ENCODE measurements at places on chromosomes 7 and 10.

DNA sequence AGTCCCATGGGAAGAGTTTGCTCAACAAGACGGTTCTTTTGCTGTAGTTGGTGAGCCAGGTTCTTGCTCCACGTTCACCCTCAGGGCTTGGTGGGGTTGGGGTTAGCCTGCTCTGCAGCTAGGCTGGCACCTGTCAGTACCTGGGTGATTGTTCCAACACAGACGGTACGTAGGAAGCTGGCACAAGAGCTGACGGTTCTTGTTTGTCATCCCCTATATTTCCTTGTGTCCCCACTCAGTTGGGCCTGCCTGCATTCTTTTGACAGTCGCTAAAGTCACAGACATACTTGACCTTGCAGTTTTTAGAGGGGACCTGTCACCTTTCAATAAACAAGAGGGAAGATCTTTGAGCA, 40.2 kb upstream of the SYPL1 start:
- no peak for DNase-seq

- no peak for DNase-seq
Observed at GRCh38 chr10:32538256-32538655, 92.3 kb downstream of the CCDC7 start.

GRCh38 chr7:119886007-119886406, 387.0 kb upstream of the KCND2 start:
- DNase-seq, result no peak

DNA sequence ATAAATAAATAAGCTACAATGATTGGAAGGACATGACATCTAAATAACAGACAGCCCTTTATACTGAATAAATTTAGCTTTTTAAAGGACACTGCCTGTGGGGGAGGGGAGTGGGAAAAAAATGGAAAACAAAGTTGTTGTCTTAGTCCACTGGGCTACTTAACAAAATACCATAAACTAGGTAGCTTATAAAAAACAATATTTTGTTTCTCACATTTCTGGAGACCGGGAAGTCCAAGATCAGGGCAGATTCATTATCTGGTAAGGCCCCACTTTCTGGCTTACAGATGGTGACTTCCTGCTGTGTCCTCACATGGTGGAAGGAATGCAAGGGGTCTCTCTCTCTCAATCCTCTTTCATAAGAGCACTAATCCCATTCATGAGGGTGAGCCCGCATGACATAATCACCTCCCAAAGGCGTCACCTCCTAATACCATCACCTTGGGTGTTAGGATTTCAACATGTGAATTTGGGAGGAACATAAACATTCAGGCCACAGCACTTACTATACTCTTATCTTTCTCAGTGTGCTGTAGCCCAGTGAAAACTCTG, 43.0 kb downstream of the DNAJC12 start:
- no peak for DNase-seq

GRCh38 chr10:10996966-10997620, 20.6 kb upstream of the CELF2 start:
- no peak for DNase-seq

DNA sequence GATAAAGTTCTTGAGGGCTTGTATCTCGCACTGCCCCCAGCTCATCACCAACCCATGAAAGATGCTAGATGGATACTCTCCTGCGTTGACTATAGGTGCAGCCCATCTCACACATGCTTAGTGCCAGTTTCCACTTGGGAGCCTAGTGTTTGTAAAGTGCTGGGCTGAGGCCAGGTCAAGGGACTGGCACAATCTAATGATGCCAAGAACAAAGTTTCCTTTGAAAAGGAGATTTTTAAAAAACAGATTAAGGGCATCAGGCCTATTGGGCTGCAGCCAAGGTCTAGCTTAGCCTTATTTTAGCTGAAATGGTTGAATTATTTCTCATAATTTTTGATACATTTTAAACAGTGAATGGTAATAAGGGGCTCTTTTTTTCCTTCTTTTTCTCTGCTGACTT, 259.0 kb downstream of the ADRA2A start:
- DNase-seq, result no peak

- no peak for DNase-seq
Observed at GRCh38 chr7:150927956-150928344, 50.2 kb downstream of the KCNH2 start.

DNA sequence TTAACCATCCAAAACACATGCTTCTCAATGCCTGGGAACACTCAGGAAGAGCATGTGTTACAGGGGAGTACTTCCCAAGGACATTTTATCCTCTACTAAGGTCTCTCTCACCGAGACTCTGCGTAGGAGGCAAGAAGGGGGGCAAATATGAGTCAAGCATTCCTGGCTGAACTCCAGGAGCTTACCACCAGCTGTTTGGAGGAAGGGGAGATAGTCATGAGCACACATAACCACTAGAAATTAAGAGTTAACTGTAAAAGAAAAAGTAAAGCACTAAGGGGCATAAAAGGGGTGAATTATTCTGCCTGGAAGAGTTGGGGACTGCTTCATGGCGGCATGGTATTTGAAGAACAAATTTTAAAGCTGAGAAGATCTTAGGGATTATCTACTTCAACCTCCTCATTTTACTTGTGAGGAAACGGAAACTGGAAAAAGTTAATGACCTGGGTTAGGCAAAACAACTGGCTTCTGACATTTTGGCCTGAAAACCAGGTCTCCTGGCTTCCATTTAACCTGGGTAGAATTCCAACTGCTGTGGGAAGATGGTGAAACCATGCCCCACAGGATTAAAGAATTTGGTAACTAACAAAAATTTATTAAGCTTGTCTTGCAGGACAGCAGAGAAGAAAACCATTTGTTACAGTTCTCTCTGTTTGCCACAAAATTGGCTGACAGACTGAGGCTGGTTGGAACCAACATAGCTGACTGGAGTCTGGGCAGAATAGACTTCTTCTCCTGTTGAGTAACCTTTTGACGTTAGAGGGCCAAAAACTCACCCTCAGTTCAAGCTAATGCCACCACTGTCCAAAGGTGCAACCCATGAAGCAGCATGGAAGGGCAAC, 85.5 kb downstream of the SLC25A13 start:
- DNase-seq, result no peak

DNA sequence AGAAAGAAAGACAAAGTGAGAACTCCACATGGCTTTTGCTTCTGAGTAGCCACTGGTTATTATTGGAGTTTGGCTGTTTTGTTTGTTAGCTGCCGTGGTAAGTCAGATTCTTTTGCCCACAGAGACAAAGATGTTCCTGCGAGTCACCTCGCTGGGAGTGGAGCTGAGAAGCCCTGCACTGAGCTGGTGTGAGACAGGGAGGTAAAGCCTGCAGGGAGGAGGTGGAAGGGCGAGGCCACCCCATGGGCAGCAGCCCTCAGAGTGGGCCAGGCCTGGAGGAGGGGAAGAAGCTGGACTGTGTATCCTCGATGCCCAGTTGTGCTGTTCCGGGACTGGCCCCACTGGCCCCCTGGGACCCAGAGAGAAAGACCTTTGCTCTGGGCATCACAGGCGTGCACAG, 14.3 kb upstream of the NOM1 start:
- DNase-seq, result no peak

GRCh38 chr7:90224195-90224594, 12.7 kb downstream of the STEAP2 start:
- no peak for DNase-seq

- DNase-seq, result no peak
Observed at GRCh38 chr7:141295367-141295895, 221.6 kb downstream of the TMEM178B start.

- DNase-seq, result no peak
Observed at GRCh38 chr10:35626971-35627507, 15.1 kb downstream of the FZD8 start.

DNA sequence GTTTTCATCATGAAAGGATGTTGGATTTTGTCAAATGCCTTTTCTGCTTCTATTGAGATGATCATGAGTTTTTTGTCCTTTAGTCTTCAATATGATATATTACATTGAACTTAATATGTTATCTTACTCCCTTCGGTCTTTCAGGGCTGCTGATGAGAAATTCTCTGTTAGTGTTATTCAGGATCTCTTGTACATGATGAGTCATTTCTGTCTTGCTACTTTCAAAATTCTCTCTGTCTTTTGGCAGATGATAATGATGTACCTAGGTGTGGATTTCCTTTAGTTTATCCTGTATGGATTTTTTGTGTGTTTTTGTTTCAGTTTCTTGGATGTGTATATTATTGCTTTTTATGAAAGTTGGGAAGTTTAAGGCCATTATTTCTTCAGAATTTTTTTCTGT, 320.9 kb upstream of the NPSR1 start:
- no peak for DNase-seq

- no peak for DNase-seq
Observed at GRCh38 chr10:129617768-129618167, 150.7 kb downstream of the MGMT start.

DNA sequence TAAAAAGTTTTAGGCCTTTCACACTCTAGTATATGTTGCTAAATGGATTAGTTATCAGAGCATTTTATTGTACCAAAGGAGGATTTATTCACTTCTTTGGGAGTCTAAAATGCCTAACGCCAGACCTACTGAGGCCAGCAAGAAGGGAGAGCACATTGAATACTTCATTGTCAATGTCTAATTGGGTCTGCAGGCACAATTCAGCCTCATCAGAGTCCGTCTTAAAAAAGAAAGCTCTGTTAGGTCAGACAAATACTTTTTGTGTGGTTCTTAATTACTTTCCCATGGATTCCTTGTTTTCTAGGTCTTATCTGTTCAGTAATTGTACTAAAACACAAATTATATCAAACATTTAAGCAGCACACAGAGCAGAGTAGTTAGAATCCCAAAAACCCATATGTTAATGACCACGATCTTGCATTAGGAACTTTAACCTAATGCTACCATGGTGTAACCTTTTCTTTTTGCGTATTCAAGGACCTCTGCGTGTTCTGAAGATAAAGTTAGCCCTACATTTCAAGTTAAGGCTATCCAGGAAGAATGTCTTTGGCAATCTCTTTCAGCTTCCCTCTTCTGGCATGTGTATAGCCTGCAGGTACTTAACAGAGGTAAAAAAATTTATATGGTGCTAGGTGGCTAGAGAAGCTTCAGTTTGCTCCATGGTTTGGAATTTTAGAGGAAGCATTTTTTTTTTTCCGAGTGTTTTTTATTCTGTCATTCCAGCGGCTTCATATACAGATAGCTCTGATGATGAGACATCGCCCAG, 45.7 kb upstream of the STRIP2 start:
- DNase-seq, result no peak

DNA sequence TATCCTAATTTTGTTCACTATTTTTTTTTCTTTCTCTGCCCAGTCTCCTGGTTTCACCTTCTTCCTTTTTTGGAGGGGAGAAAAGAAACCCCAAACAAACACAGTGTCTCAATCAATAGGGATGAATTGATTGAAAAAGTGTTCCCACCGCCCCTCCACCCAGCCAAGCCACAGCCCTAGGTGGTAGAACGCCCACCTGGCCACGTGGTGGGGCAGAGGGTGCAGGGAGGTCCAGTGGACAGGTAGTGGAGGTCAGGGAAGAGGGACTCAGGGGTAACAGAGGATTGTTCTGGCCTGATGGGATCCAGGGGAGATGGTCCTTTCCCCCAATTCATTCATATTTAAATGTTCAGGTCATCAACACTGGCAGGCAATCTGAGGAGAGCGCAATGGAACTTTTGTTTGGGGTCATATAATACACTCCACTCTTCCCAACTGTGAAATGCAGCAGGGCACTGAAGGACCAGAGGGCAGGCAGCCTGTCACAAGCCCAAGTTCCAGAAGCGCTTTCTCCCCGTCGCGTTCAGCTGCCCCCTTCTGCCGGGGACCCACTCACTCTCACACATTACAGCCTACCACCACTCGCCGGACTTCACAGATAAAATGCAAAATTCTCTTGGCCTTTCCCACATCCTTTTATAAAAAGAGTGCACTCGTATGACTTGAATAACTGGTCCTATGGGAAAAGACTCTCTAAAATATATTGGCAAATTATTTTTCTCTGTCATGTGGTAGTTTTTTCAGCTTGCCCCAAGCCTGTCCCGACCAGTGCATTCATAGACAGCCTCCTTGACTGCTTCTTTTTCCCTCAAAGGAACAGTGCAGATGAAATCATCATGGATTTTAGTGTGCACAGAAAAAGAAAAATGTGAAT, 1.6 kb downstream of the INHBA start:
- DNase-seq, result no peak

DNA sequence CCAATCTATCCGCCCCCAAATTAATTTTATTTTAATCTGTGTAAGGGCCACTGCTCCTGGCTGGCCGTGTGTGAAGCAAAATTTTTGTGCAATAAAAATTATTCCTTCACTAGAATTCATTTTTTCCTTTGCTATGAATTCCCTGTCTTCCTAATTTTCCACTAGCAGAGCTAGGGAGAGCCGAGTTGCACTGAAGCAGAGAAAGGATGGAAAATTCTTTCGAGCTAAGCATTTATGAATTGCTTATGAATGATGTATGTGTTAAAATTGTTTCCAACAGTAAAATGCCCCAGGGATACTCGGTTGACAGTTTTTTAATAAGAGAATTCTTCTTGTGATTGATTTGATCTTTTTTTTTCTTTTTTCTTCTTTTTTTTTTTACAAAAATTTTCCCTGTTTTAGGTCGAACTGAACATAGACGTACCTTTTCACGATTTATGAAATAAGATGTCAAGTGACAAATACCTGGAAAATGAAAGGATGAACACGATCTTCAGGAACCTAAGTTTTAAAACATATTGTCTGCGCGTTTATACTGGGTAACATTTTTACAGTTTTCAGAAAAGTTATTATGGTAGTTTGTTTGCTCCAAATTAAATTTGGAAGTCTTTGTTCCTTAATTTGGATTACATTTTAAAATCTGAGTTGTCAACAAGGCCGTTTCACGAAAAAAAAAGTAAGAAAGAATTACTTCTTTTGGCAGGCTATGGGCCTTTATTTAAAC, 288.8 kb upstream of the NFE2L3 start:
- DNase-seq, result no peak

GRCh38 chr7:38938589-38938988, 29.6 kb upstream of the VPS41 start:
- DNase-seq, result no peak

DNA sequence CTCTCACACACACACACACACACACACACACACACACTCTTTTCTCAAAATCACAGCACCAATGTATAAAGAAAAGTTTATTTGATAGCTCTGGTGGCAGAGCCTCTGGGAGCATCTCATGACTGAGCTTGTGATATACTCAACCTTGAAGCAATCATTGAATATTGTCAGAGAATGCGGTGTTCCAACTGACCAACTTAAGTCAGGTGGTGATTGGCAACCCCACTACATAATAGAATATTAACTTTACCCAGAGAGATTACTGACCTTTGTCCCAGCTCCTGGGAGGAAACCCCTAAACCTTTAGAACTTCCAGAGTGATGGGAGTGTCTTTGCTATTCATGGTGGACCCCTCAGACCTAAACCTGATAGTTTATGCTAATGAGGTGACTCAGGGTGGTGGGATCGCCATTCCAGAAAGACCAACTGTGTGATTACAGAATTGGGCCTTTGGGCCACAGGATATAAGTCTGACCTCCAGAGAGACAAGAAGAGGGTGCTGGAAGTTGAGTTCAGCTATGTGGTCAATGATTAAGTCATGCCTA, 143.1 kb downstream of the OTUD1 start:
- no peak for DNase-seq

- DNase-seq, result no peak
Observed at GRCh38 chr10:10959666-10960065, 58.0 kb upstream of the CELF2 start.

- no peak for DNase-seq
Observed at GRCh38 chr10:46033602-46034011, 3.2 kb upstream of the NCOA4 start.

GRCh38 chr7:28889290-28889689, 68.8 kb downstream of the TRIL start:
- DNase-seq, result no peak

Measured in stimulated activated CD4-positive, alpha-beta T cell treated with anti-CD3 and anti-CD28 coated beads, Interleukin-4, amount 100 ng/mL, for 48 hours (primary cell).